T-helper 2 cell (primary cell): ENCODE measurements at places on chromosomes 6 and 20.

- no peak for DNase-seq
These were observed 136.2 kb upstream of the GPR6 start for GRCh38 chr6:109841869-109842268.

- DNase-seq, result no peak
These were observed 43.9 kb downstream of the NRN1 start for GRCh38 chr6:5962794-5963193.

GRCh38 chr6:31762878-31763618, 592 bp downstream of the SAPCD1 start:
- DNase-seq, result no peak

DNA sequence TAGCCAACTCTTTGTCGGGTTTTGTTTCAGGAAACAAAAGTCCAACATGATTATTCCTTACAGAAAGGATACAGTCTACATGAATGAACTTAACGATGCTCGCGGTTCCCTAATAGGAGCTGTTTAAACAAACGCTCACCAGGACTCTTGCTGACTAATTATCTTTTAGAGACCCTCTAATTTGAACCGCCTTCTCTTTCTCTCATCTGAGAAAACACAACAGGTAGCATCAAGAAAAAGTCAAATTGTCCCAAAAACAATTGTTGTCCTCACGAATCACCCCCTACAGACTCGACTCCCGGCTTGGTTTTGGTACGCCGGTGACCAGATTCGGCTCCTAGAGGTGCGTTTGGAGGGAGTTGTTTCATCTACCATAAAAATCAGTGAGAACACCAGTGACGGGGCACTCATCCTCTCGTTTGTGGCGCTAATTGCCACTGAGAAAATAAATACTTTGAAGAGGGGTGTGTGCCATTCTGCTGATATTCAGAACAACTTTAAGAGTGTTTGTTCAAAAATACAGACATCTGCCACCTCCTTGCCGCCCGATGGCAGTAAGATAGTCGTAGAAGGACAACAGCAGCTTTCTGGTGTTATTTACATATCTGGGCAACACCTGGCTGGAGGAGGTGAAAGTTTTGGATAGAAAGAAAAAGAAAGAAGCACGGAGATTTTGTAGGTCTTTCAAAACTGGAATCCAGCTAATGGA, 1.1 kb upstream of the SIM1 start:
- DNase-seq, result no peak

DNA sequence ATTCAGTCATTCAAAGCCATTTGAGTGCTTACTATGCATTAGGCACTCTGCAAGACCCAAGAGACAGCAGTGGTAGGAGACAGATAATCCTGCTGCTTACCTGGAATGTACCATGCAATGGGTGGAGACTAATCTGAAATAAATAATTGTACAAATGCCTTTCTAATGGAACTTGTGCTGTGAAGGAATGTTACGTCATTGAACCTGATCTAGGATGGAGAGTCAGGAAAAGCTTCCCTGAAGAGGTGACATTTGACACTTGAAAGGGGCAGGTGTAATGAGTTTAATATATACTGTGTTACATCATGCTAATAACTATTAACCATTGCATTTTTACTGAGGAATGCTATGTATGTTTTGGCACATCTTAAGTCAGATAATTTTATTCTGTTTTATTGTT, 491.0 kb upstream of the FLRT3 start:
- no peak for DNase-seq

- DNase-seq, result no peak
These were observed 8.8 kb upstream of the FBXO30 start for GRCh38 chr6:145823328-145823944.

GRCh38 chr20:32443386-32443974, 85.3 kb downstream of the ASXL1 start:
- DNase-seq, result peak; percentile 24

DNA sequence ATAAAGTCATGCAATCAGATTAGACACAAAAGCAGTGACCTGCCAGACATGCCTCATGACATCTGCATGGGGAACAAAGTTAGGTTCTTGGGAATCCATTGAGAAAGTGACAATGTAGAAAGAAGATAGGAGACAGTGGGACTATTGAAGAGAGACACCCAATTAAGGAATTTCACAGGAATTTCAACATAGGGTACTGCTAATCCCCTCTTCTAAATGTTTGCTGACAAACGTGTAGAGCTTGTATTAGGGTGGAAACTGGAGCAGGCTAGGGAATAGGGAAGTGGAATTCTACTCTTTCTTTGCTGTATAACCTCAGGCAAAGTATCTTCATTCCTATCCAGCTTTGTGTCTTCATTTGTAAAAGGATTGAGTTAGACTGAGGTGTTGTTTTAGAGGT, 409.4 kb upstream of the SASH1 start:
- no peak for DNase-seq

- DNase-seq, result no peak
These were observed 365.4 kb downstream of the PHF3 start for GRCh38 chr6:64000818-64001491.

- no peak for DNase-seq
These were observed 192.8 kb downstream of the LY86 start for GRCh38 chr6:6781172-6781872.

DNA sequence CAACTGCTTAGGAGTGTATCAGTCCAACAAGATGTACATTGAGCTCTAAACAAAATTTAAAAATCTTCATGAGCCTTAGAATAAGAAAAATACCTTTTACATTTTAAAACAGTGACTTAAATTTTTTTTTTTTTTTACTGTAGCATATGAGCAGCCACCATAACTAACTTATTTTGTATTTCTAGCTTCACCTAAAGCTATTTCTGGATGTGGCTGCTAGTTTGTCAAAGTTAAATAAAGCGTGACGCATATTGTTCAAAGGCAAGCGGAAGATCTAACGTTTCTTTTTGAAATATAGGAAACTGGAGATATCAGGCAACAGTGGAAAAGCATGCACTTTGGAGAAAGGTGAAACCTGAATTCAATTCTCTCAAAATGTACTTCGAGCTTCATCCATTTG, 3.3 kb upstream of the IL22RA2 start:
- DNase-seq, result no peak

DNA sequence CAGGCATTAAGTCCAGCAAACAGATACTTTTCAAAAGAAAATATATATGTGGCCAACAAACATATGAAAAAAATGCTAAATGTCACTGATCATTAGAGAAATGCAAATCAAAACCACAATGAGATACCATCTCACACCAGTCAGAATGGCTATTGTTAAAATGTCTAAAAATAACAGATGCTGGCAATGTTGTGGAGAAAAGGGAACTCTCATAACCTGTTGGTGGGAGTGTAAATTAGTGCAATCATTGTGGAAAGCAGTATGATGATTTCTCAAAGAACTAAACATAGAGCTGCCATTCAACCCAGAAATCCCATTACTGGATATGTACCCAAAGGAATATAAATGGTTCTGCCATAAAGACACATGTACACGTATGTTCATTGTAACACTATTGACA, 20.6 kb downstream of the KCNQ5 start:
- no peak for DNase-seq

DNA sequence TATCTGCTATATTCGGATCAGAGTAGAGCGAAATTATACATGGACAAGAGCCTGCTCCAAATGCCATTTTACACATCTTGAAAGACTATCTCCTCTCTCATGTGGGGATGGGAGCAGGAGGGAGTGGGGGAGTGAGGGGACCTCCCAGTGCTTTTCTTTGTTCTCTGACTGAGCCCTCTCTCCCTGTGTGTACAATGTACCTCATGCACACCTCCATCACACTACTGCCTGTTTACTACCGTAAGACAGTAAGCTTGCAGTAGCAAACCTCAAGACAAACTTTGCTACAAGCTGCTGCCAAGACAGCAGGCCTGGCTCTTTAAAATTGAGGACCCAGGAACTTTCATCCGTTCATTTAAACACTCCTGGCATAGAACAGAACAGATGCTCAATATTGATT, 7.2 kb downstream of the NHSL1 start:
- no peak for DNase-seq
